ENCODE measurements at places on chromosomes 16 and 17.

DNA sequence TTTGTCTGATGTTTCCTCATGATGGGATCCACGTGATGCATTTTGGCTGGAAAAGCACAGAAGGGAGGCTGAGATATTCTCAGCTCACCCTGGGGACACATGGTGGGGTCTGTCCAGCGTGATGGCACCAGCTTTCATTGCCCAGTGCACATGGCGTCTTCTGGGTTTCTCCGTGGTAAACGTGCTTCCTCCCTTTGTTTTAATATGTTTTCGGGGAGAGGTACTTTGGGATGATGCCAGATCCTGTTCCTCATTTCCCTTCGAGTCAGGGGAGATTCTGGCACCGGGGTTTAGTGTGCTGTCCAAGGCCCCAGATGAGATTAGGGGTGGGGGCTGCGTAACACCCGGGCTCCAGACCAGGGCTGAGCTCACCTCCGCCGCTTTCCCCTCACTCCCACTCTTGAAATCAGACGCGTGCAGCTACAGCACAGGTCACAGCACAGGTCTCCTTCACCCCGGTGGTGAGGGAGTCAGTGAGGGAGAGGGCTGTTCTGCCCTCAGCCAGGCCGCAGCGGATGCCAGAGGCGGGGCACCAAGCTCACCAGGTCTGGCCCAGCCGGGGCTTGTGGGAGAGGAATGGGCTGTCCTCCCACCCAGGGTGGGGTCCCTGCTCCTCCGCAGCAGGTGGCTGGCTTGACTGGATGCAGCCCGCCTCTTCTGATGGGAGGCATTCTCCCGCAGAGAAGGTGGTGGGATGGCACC lies 33.9 kb downstream of the COX4I1 start:
- DNase-seq, result no peak

DNA sequence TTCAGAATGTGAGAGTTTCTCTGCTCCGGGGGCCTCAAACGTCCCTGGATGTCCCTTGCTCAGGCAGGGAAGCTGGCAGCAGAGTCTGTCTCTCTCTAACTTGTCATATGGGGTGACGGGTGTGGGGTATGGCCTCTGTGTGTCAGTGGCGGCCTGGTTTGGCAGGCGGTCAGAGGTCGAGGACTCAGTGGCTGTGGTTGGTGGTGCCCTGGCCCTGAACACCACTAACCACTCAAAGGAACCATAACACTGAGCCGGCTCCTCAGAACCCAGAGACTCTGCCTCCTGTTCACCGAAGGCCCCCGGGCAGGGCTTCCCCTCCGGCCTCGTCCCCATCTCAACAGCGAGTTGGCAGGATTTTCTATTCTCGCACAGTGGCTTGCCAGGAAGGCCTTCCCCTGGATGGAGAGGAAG lies 677 bp downstream of the P2RX1 start:
- no peak for DNase-seq

- no peak for DNase-seq
These were observed 8.0 kb upstream of the UNK start for GRCh38 chr17:75776386-75777295.

DNA sequence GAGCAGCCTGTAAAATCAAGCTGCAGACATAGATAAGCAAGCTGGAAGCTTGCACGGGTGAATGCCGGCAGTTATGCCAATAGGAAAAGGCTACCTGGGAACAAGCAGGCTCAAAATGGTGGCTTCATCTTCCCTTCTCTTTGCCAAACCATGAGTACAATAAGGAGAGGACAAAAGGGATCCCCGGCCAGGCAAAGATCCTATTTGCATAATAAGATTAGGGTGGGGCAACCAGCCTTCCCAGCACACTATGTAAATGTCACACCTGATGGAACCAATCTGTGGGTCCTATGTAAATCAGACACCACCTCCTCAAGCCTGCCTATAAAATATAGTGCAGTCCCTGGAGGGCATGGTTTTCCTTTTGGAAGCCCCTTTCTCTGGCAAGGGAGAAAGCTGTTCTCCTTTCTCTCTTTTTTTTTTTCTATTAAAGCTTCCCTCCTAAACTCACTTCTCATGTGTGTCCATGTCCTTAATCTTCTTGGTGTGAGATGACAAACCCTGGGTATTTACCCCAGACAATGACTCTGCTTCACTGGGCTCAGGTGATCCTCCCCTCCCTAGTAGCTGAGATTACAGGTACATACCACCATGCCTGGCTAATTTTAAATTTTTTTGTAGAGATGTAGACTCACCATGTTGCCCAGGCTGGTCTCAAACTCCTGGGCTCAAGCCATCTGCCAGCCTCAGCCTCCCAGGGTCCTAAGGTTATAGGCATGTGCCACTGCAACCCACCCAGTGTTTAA lies 44.2 kb downstream of the PSMD12 start:
- DNase-seq, result no peak

GRCh38 chr16:73028721-73029361 lies 19.1 kb downstream of the ZFHX3 start:
- DNase-seq, result no peak

- no peak for DNase-seq
These were observed 27.8 kb upstream of the TVP23A start for GRCh38 chr16:10846213-10846998.

DNA sequence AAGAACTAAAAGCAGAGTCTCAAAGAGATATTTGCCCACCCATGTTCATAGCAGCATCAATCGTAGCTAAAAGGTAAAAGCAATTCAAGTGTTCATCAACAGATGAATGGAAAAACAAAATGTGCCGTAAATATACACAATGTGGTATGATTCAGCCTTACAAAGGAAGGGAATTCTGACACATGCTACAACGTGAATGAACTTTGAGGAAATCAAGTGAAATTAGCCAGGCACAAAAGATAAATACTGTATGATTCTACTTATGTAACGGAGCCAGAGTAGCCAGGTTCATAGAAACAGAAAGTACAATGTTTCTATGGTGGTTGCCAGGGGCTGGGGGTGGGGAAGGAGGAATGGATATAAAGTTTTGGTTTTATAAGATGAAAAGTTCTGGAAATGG lies 57.8 kb upstream of the IL34 start:
- no peak for DNase-seq

GRCh38 chr17:58338454-58338840 lies 9.9 kb upstream of the TSPOAP1 start:
- no peak for DNase-seq

DNA sequence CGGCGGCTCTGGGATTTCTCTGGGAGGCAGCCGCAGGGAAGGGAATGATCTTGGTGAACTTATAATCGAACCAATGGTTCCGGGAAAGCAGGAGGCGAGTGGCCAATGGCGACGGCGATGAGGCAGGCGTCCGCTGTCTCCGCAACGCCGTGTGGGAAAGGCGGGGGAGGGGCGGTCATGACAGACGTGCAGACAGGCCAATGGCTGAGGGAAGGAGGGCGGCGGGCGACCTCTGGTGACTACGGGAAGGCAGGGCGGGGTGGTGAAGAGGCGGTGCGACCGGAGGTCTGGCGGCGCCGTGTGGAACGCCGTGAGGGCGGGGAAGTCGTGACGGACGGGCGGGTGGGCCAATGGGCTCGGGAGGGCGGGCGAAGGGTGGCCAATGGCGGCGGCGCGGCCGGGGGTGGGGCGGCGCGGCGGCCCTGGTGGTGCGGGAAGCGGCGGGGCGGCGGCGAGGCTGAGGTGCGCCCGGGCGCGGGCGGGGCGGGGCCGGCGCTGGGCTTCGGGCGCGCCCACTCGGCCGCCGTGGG lies at the start of gene RAB40C:
Gene RAB40C, plus strand, starts transcription at position 409 of the 530 bp plus-strand sequence. CDS start 226 bp downstream, outside the sequence.
- peak; percentile 98 for DNase-seq

- peak; percentile 14 for DNase-seq
These were observed 489 bp downstream of the ZC3H18 start for GRCh38 chr16:88570691-88571092.

- DNase-seq, result peak; percentile 56
These were observed 22.6 kb downstream of the CNTNAP1 start for GRCh38 chr17:42704837-42705494.

DNA sequence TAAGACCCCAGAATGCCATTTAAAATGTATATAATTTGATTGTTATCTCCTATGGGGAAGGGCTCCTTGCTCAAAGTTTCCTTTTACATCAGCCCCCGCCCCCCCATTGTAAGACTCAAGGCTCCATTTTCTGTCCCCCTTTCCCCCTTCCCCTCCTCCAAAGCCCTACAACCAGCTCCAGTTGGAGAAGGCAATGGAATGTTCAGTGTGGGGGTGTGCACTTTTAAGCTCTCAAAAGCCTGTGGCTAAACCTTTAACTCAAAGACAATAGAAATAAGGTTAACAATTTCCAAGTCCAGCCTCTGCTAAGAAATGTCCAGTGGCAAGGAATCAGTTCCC lies 114.7 kb downstream of the NOG start:
- no peak for DNase-seq

GRCh38 chr17:22459953-22460350 lies 767.6 kb downstream of the KCNJ18 start:
- no peak for DNase-seq

DNA sequence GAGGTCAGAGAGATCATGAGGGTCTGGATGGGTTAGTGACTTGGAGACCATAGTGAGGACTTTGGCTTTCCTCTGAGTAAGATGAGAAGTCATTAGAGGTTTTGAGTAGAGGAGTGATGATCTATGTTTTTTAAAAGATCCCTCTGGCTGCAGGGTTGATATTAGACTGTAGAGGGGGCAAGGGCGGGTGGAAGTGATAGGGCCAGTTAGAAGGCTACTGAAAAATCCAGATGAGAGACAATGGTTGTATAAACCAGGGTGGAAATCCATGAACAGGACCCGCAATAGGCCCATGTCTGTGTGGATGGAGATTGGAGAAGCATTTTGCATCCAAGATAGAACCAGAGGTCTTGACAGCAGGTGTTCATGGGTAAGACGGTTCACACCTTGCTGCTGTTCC lies 9.8 kb downstream of the ITGAL start:
- no peak for DNase-seq

DNA sequence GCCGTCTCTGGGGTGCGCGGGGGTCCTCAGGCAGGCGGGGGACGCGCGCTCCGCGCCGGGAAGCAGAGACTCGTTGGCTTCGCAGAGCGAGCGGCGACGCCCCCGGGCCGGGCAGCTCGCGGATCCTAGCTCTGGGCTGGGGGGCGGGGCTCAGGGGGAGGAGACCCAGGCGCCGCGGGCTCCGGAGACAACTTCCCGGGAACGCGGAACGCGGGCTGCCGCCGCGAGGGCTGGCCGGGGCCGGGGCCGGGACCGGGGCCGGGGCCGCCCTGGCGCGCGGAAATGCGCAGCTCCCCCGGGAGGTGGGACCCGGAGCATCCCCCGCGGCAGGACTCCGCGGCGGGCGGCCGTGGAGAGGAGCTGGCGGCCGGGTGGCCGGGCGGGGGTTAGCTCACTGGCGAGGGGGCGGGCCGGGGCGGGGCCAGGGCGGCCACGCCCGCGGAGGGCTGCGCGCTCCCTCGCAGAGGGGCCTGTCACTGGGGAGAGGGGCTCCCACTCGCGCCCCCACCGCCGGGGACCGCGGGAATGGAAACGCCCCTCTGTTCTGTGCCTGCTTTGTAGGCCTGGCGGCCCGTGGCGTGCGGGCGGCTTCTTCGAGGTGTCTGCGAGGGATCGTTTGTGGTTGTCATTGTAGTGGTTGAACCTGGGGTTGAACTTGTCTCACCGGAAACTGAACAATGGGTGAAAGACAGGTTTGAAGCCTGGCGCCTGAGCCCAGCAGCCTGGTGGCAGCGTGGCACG lies at the start of gene GAS7:
Gene GAS7, minus strand, starts transcription at position 98 of the 741 bp plus-strand sequence.
- DNase-seq, result peak; percentile 11

- no peak for DNase-seq
These were observed 4.3 kb upstream of the EZH1 start for GRCh38 chr17:42748908-42749798.

- DNase-seq, result no peak
These were observed 177.2 kb downstream of the TMEM132E start for GRCh38 chr17:34756637-34757021.

GRCh38 chr17:31731118-31731517 lies 127.9 kb downstream of the COPRS start:
- no peak for DNase-seq

DNA sequence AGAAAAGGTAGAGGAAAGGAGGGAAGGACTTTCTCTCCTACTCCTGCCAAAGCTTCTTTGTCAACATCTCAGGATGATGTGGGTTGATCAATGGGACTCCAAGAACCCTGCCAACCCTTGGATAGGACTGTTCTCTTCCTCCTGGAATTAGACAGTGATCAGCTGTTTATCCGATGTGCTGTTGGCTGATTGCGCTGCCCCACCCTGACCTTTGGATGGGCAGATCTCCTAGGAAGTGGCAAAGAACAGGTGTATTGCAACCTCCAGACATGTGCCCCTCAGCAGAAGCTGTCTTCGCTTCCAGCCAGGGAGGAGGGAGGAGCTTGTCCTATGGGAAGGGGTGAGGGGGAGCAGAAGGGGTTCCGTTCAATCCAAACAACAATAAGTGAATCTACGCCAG lies 30.5 kb downstream of the SLC5A11 start:
- DNase-seq, result no peak

- no peak for DNase-seq
These were observed 26.3 kb upstream of the SSTR5 start for GRCh38 chr16:1045993-1046911.

- peak; percentile 7 for DNase-seq
These were observed 444 bp downstream of the HELZ start for GRCh38 chr17:67244431-67245072.

- DNase-seq, result no peak
These were observed 23.9 kb downstream of the ACLY start for GRCh38 chr17:41894791-41895331.

GRCh38 chr17:17787568-17787967 lies 49.2 kb downstream of the SREBF1 start:
- no peak for DNase-seq

- DNase-seq, result no peak
These were observed 31.9 kb downstream of the MSI2 start for GRCh38 chr17:57288040-57288772.

Data from stimulated activated CD8-positive, alpha-beta memory T cell treated with anti-CD3 and anti-CD28 coated beads, Interleukin-15, amount 100 ng/mL, for 48 hours (primary cell).